ENCODE measurements at places on chromosomes 12 and 14.

DNA sequence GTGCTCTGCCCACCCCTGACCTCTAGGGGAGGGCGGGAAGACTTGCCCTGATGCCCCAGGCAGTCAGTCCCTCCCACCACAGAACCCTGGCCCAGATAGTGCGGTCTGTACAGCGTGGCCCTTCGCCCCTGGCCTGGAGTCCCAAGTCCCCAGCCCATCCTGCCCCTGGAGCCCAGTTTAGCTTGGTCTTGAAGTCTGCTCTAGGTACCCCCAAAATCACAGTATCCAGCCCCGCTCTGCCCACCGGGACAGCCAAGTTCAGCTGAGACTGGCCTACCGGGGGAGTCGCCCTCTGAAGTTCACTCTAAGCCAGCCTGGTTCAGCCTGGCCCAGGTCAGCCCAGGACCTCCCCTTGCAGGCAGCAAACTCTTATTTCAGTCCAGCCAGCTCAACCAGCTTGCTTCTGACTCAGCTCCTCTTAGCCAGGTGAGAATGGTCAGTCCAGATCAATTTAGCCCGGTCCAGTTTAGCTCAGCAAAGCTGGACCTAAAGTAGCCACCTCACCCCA is 75.9 kb downstream of the TMEM121 start:
- DNase-seq: no peak

GRCh38 chr14:62597143-62597542 is 448.1 kb downstream of the KCNH5 start:
- no peak for DNase-seq

GRCh38 chr12:57869298-57869926 is 22.9 kb upstream of the CTDSP2 start:
- no peak for DNase-seq

GRCh38 chr12:67456431-67456901 is 187.3 kb downstream of the CAND1 start:
- no peak for DNase-seq

DNA sequence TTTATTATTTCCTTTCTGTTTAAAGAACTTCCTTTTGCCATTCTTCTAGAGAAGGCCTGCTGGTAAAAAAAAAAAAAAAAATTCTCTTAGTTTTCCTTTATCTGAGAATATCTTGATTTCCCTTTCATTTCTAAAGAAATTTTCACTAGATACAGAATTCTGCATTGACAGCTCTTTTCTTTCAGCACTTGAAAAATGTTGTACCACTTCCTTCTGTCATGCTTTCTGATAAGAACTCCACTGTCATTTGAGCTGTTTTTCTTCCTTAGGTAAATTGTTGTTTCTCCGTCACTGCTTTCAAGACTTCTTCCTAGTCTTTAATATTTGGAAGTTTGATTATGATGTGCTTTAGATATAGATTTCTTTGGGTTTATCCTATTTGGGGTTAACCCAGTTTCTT is 113.6 kb upstream of the BTG1 start:
- DNase-seq: no peak

GRCh38 chr12:92601680-92602079 is 101.1 kb upstream of the PLEKHG7 start:
- DNase-seq: no peak

DNA sequence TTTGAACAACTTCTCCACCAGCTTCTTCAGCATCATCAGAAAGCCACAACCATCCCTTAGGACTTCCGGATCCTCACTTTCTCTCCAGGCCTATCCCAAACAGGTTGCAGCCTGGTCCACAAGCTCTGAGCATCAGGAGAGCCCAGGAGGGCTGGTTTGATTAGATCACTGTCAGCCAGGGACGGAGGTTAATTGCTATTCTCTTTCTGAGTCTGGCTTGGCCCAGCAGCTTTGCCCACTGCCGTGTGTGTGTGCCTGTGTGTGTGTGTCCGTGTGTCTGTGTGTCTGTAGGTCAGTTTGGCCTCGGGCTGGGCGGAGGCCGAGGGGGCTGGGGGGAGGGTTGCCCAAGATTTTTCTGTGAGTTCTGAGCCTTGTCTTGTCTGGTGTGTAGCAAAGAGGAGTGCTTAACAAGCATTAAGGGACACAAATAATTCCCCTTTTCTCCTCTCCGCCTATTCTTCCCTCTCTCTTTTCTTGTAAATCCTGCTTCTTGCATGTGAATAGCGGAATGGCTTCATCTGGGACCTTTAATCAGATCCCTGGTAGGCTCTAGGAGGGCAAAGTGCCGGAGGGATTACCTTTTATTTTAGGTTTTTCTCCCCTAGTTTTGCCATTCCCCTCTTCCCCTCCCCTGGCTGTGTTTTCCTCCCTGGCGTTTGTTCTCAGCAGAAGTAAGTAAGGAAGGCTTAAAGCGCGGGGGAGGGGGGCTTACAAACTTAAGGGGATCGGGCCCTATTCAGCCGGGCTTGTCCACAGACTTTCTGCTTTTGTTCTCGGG is 138.2 kb upstream of the LHX5 start:
- no peak for DNase-seq

DNA sequence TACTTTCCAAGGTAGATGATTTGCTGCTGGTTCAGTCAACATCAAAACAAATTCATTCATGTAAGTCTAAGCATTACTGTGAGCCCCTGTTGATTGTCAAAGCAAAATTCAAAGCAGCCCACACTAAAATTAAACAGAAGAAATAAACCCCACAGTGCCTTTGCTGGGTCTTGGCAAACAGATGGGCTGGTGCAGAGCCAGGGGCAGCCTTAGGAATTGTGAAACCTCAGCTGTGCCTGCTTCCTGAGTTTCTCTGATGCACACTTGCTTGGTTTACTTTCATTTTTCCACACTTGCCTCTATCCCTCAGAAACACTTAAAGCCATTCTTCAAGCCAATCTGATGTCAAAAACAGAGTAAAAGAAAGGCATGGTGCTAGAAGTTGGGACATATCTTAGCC is 6.6 kb upstream of the PLEKHG7 start:
- DNase-seq: no peak

DNA sequence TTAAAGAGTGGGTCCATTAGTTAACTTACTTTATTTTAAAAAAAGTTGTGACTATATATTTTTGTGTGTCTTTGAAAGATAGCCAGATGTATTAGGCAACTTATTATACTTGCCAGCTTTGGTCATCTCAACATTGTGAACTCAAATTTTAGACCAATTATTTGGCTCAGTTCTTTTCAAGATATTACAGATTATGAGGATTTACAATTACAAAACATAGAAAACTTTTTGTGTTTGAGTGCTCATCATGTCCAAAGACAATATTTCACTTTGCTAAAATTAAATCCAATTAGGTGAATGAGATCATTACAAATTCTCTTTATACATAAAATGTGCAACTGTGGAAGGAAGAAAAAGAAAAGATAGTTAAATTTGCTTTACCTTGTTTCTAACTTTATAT is 18.3 kb upstream of the PDE3A start:
- DNase-seq: no peak

GRCh38 chr12:41459111-41459905 is 271.2 kb downstream of the PDZRN4 start:
- DNase-seq: no peak

- no peak for DNase-seq
Observed at GRCh38 chr14:52355016-52355431, 40.9 kb downstream of the PTGER2 start.

GRCh38 chr12:16344269-16344668 is 3.2 kb upstream of the MGST1 start:
- no peak for DNase-seq

DNA sequence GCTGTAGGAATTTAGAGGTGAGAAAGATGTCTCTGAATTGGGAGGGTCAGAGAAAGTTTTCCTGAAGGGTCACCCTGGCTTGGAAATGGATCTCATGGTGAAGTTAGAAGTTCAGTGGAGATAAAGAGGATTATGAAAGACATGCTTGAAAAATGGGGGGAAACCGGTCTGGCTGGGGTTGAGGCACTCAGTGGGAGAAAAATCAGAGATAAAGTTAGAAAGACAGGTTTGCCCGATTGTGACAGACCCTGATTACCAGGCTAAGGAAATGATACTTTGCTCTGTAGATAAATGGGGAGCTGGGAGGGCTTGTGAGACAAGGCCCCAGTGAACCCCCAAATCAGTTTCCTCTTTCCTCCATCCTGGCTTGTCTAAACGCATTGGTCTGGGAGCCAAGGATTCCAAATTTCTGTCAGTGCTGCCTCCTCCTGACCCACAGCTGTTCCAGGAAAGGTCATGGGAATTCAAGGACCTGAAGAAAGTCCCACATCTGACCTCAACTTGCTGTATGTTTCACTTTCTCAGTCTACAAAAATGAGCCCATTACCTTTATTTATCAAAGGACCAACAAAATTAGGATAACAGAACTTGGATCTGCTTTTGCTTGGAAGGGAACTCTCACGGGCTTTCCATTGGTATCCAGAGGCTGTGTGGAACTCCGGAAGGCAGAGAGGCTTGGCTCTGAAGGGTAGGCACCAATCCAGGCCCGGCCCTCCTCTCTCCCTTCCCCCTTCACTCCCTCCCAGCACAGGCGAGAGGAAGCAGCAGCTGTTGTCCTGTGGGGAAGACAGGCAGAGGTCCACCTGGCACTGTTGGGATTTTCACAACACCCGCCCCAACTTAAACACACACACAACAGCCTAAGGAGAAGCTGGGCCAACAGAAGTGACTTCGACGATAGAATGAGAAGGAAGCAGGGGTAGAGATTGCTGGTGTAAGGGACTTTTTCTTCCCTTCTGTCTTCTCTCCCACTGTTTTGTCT is 3.4 kb upstream of the RNASE7 start:
- no peak for DNase-seq

DNA sequence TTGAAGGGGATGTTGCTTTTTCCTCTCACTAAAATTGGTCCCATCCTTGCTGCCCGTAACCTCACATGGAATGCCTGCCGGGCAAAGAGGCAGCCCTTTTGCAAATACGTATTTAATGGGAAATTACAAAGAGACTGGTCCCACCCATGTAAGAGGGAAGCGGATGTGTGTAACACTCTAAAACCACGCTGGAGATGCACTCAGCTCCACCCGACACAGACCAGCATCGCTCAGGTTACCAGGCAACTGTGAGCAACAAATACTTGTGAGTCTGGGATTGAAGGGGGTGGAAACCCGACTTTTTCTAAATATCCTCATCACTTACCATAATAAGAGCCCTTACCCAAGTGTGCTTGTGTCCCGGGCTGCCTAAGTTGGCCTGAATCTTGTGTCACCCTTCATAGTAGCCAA is 47.7 kb downstream of the ELK3 start:
- no peak for DNase-seq
